ENCODE measurements at places on chromosomes 1 and 21.

- no peak for DNase-seq
These were observed 46.1 kb upstream of the LPAR3 start for GRCh38 chr1:84939151-84939550.

- no peak for DNase-seq
These were observed 535 bp downstream of the SETD4 start for GRCh38 chr21:36059823-36060158.

DNA sequence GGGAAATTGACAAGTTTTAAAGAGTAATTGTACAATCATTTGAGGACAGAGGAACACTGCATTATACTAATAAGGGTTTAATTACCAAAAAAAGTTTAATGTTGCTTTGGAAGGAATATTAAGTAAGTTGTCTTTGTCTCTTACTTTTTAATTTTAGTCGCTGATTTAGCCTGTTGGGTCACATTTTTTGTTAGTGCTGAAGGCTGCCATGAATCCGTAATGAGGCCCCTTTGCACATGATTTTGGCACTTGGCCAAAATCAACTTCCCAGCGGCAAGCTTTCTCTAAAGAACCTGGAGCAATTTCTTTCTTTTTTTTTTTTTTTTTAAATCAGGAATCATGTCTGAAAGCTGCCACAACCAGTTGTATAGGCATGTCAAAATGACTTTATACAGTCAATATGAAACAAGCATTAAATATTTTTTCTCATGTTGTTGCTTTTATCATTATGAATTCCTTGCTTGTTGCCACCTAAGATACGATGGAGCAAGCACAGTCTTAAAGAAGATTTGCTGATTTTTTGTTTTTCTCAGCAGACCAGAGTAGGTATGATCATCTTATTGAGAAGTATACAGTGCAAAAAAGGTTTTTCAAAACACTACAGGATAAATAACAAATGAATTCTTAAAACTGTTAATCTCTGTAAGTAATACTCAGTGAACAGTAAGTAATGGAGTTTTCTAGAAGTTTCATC, 690.4 kb downstream of the USP25 start:
- DNase-seq: no peak

DNA sequence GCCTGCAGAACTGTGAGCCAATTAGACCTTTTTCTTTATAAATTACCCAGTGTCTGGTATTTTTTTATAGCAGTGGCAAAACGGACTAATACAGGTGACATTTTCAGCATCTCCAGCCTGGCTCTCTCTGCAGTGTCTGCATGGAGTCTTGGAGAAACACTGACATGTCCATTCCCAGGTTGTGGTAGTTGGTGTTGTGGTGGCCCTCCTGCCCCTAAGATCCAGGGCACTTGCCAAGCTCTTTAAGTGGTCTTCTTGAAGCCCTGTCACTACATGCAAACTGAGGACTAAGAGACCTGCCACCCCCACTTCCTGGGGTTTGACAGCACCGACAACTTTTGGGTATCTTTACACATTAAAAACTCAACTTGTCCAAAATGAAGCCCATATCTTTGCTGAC, 419.4 kb downstream of the NPHP4 start:
- DNase-seq: no peak

GRCh38 chr21:46189213-46189958, 5.1 kb upstream of the SPATC1L start:
- DNase-seq: no peak

- DNase-seq: no peak
These were observed 154.2 kb upstream of the L1TD1 start for GRCh38 chr1:62040450-62040849.

- DNase-seq: no peak
These were observed 45.3 kb upstream of the CACNA1E start for GRCh38 chr1:181438013-181438412.

- no peak for DNase-seq
These were observed 28.5 kb downstream of the SERINC2 start for GRCh38 chr1:31441558-31441957.

DNA sequence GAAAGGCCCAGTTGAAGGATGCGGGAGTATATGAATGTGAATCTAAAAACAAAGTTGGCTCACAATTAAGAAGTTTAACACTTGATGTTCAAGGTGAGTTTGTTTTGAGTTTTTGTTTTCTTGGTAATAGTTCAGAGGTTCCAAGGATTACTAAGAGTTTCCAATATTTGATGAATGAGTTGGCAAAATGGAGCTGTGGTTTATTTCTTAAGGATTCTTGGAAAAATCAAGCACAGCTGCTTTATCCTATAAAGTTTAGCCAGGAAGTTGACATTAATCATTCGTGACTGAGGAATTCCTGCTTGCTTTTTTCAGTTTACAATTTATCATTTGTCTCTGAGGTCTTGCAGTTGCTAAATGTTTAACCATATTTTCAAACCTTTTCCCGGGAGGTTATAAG, 15.1 kb downstream of the VCAM1 start:
- DNase-seq: no peak

DNA sequence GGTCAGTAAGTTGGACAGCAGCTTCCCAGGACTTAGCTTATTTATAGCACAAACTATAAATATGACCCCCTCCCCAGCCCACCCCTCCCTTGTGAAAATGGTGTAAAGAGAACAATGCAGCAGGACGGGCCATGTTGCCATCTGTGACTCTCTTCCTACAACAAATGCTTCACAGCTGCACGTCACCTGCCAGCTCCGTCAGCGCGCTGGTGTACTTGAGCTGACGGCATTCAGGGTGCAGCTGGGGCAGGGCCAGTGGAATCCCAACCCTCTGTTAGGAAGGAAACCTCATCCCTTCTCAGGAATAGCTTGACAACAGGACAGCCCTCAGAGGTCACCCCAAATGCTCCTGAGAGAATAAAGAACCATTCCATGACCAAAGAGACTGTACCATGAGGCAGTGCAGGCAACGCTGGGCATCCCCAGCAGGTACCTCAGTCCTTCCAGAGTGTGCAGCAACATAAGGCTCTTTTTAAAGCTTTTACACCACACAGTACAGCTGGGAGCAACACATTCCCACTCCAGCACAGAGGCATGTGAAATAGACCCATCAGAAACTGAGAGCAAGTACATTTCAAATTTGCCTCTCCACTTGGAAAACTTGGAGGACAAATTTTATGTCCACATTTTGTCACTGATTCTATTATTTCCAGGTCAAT, 85.0 kb downstream of the ATP1A1 start:
- no peak for DNase-seq

GRCh38 chr1:87093286-87093685, 178.9 kb downstream of the HS2ST1 start:
- no peak for DNase-seq

GRCh38 chr1:36506276-36506920, 23.7 kb upstream of the CSF3R start:
- no peak for DNase-seq

GRCh38 chr1:117664314-117664713, 58.5 kb downstream of the TENT5C start:
- no peak for DNase-seq

DNA sequence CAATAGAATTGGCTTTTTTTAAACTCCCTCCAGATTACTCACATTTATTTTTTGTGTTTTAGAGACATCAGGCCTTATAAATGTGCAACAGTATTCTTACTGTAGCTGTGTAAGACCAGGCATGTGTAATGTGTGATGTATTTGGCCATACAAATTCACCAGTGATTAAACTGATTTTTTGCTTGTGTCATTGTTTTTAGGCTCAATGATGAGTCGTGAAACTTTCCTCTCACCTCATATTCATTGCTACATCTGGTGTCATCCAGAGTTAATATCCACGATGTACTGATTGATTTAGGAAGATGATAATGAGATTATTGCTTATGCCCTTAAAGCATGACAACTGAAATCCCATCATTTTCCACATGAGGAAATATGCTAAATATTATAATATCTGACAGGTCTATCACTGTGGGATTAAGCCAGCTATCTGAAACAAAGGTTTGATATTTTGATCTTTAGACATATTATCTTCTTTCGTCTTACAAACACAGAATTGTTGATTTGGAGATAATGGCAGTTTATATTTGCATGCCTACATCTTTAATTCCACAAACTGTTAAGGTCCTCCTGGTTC, 487.9 kb downstream of the PTBP2 start:
- DNase-seq: no peak

DNA sequence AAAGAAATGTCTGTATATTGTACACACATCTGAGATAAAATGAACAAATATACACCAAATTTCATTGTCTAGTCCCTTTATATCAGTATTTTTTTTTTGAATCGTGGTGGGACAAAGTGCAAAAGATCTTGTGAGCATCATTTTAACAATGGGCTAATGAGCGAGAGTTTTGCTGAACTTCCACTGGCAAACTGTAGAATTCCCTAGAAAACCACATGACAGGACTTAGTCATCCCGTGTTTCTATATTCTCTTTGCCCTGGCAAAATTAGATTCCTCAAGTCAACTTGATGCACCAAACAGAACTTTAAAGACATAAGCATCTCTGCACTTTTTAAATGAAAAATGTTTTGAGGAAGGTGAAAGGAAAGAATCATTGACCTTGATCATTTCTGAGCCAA, 488.2 kb upstream of the PTBP2 start:
- no peak for DNase-seq

GRCh38 chr21:34105947-34106541, 32.7 kb downstream of the MRPS6 start:
- DNase-seq: no peak

DNA sequence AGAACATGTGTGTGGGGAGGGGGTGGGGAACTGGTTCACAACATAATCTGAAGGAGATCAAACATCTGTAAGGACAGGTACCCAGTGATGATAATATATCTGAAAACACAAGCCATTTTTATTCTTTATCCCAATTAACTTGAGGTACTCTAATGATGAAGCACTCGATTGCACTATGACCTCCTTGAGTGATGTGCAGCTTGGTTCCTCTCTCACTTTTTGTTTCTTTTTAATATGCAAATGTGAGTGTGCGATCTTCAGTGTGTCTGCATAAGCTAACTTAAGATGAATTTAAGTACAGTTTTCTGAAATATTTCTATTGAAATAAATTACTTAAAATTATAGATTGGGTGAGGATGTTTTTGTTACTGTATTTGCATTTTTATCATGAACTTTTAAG, 50.6 kb upstream of the ANGPTL1 start:
- no peak for DNase-seq

- DNase-seq: peak; percentile 32
These were observed 363.0 kb downstream of the SETD4 start for GRCh38 chr21:35697321-35697808.

DNA sequence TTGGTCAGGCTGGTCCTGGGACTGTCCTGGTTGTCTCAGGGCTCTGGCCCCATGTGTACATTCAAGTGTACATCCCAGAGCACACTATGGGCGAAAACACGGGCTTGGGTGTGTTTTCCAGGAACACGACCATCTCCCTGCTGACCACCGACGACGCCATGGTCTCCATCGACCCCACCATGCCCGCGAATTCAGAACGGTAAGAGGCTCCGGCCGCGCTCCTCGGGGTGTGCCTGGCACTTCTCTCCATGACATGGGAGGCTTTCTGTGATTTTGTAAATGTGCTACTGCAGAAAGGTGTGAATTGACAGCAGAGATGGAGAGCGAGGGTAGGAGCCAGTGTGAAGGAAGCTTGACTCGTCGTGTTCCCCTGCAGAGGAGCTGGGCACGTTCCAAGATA, 34.4 kb downstream of the PDE9A start:
- DNase-seq: no peak

DNA sequence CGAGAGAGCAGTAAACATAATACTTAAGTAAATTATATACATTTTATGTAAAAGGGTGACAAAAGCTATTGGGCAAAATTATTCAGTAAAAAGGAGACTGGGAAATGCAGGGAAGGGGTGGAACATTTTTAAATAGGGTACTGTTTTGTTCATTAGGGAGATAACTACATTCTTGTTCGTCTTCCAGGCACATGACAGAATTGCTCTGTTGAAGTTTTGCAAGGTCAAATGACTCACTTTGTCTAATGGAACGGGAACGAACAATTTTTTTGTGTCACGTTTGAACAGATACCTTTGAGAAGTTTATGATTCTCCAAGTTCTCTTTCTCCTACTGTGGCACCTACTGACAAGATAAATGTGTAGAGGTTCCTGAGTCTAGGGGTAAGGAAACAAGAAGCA, 382.3 kb upstream of the ZRANB2 start:
- no peak for DNase-seq

GRCh38 chr1:160373696-160374095, 6.8 kb downstream of the NHLH1 start:
- no peak for DNase-seq

- DNase-seq: no peak
These were observed 106.0 kb upstream of the TIAM1 start for GRCh38 chr21:31449921-31450535.

- DNase-seq: no peak
These were observed 544.0 kb downstream of the LMO4 start for GRCh38 chr1:87872692-87873091.

DNA sequence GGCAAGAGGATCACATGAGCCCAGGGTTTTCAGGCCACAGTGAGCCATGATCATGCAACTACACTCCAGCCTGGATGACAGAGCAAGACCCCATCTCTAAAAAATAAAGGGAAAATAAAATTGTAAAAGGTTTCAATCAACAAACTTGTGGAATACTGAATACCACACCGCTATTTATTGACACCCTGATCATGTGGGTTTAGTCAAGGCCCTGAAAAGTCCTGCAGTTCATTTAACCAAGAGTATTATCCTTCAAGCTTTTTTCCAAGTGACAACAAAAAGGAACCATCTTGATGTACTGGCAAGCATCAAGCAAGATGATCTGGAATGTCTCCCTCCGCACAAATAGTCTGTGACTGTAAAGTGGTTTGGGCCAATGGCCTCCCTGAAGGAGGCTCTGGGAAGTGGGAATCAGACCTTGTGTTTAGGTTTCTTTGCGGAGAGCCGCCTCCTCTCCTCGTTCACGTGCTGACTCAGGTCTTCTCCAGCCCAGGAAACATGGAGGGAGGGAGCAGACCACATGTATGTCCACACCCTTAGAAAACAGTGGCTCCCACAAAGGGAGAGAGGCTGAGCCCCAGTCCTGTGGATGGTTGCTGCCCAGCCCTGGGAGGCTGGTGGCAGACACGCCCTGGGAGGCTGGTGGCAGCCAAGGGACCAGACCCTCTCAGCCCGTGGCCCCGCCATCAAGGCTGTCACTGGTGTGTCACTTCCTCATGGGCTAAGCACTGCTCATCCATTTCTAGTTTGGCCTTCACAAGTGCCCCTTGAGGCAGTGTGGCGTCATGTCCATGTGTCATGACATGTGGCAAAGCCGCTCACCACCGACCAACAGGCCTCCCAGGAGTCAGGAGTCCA, 56.7 kb downstream of the RIPK4 start:
- DNase-seq: no peak

- DNase-seq: no peak
These were observed 37.9 kb upstream of the USP24 start for GRCh38 chr1:55252942-55253589.

DNA sequence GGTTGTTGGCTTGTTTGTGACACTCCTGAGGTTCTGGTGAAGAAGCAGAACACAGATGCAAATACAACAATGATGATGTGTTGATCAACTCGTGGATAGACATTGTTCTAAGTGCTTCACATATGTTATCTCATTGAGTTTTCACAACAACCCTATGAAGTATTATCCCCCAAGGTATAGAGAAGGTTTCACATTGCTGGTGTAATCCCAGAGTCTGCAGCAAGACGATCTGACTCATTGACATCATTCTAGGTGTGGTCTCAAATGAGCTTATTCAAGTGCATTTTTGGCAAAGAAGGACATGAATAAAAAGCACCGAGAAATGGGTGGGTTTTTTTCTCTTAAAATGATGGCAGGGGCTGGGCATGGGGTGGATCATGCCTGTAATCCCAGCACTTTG, 64.1 kb upstream of the SCAF4 start:
- DNase-seq: no peak

All from brain pericyte (primary cell).